Inflammatory macrophage (primary cell): ENCODE measurements at places on chromosomes 3 and 15.

GRCh38 chr15:78216276-78217104, 17.9 kb downstream of the ACSBG1 start:
- no peak for DNase-seq

- no peak for DNase-seq
These were observed 870.5 kb downstream of the PDCD6IP start for GRCh38 chr3:34668915-34669314.

DNA sequence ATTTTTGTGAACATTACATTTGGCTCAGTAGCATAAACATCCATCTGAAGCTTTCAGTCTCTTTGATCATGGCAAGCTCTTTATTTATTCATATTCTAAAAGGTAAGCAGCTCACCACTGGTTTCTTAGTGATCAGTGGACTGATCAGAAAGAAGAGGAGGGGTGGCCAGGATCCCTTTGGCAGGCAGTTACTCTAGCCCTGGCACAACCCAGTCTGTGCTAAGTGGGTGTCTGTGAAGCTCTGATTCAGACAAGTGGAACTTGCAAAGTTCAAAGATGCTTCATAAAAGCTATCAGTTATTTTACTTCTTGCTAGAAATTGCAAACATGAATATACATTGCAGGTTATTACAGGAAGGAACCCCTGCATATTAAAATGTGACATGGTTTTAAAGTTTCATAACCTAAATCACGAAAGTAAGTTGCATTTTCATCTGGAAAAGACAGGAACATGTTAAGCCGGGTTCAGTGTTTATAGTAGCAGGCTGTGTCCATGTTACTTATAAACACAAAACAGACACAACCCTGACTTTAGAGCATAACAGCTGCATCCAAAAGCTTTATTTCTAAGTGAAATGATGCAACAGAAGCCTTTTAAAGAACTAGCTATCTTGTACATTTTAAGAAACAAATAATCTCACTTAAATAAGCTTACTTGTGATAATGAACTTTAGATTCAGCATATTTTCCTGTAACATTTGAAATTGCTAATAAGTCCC, 785.3 kb downstream of the MCTP2 start:
- DNase-seq = no peak

DNA sequence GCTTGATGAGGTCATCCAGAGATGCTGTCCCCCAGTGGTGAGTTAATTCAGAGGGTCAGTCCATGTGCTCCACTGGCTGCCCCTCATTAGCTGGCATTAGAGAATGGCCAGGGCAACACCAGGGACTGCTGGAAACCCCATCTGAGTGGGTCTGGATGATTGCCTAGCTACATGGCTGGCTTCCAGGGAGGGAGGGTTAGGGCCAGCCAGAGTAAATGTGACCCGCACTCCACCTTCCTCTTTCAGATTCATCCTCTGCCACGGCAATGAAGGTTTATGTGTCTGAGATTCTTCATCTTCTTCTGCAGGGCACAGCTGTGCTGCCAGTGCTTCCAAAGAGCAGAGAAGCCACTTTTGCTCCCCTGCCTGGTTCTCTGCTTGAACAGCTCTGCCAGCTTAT, 391.9 kb downstream of the OCA2 start:
- no peak for DNase-seq

DNA sequence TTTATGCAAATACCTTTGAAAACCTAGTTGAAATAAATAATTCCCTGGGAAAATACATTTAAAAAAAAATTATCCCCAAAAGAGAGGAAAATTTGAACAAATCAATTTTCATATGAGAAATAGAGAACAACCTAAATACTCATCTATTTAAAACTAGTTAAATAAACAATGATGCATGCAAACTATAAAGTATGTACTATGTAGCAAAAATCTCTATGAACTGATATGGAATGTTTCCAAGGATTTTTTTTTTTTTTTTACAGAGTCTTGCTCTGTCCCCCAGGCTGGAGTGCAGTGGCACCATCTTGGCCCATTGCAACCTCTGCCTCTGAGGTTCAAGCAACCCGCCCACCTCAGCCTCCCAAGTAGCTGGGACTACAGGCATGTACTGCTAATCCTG, 27.2 kb upstream of the B3GALNT1 start:
- no peak for DNase-seq

- DNase-seq = no peak
These were observed 286.0 kb downstream of the OCA2 start for GRCh38 chr15:27813139-27813538.

DNA sequence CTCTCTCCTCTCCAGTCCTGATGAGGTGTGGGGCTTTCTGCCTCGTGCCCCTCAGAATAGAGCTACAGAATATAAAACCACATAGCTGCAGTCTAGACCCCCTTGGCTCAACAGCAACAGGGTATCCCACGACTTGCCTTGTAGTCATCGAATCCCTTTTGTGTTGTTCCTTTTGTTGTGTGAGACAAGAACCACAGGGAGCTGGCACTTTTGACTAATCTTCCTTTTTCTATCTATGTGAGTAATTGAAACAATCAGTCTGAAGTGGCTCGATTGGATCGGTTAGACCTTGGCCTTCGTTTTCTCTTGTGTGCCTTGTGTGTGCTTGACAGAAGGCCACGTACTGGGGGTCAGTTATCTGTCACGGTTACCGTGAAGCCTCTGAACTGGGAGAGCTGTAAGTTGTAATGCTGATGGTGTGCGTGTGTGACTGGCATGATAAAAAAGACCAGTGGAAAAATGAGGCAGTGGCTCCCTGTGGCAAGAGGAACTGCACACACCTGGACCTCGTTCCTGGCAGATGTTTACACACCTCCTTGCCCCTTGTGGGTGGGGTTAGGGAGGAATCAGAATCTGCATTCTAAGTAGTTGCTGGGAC, 23.2 kb upstream of the IQCF6 start:
- DNase-seq = no peak

- DNase-seq = no peak
These were observed 66.0 kb downstream of the RBMS3 start for GRCh38 chr3:29346828-29347227.

DNA sequence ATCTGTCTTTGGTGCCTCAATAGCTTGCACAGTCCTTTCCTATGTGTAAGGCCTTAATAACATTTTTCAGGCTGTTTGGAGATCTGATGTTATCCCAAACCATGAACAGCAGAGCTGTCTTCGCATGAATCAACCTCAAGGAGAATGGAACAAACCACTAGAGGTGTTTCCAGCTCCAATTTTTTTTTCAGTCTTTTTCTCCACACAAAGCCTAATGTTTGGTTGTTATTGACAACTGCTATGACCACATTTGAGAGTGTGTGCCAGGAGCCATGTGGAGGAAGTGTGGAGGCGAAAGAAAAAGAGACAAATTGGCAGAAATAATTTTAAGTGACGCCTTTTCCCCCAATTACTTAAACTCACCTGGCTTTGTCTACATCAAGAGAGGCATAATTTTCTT, 38.7 kb downstream of the RTP4 start:
- no peak for DNase-seq

- no peak for DNase-seq
These were observed 507.6 kb upstream of the ADAMTS9 start for GRCh38 chr3:65195211-65196006.

DNA sequence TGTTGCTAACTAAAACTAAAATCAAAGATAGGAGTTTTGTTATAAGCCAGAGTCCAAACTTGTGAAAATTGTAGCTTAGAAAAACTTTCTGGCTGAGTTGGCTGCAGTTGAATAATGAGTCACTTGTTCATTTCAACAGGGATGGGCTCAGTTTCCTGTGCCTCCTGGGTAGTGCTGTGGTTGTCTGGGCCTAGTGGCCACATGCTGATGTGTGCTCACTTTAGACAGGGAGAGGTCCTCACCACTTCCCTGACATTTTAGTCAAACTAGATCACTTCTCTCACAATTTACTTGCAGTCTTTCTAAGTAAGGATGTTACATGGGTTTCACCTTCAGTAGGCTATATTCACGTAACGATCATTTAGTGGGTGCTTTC, 6.3 kb upstream of the UBE2Q2 start:
- peak; percentile 78 for DNase-seq

DNA sequence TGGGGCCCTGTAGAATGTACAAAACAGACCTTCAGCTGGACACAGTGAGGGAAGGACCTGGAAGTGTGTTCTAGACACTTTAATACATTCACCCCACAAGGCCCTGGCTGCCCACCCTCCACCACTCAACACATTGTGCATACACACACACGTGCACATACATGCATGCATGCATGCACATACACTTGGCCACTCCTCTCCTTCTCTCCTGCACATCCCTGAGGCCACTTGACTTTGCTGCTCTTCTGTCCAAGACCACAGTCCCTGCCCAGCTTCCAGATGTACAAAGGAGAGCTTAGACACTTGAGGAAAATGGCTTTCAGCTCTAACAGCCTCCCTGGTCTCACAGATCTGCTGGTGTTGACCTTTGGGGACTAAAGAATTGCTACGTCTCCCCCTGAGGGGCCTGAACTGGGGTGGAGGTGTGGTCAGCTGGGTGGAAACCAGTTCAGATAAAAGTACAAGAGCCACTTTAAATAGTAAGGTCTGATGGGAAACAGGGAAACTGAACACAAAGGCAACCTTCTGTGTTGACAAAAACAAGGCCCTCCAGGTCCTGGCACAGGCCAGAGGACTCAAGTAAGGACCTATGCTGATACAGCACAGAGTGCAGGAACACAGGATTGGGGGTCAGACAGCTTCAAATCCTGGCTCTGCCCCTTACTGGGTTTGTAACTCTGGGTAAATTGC, 24.8 kb upstream of the NOX5 start:
- no peak for DNase-seq

GRCh38 chr3:16932877-16933276, 48.1 kb downstream of the PLCL2 start:
- DNase-seq = no peak

- DNase-seq = no peak
These were observed 99.2 kb upstream of the LRRN1 start for GRCh38 chr3:3699816-3700633.

DNA sequence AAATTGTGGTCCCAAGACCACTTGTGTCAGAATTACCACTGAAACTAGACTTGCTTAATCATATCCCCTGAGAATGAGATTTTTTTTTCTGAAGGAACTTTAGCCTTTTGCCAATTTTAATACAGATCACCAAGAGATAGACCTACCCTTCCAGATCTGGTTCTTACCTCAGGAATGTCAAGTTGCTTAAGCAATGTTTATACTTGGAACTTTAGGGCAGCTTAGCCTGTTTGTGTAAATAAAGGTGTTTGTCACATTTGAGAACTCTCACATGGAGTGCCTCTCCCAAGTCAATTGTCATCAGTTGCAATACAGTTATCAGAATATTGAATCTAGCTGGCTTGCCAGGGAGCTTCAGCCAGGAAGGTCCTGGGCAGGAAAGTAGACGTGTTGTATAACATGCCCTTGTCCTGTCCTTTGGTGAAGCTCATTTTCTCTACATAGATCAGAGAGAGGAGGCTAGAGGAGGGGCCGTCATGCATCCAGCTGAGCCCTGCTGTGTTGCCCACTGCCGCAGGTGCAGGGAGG, 3.9 kb downstream of the GPD1L start:
- DNase-seq = no peak

GRCh38 chr3:84440291-84440690, 518.5 kb upstream of the CADM2 start:
- no peak for DNase-seq

- DNase-seq = peak; percentile 14
These were observed 71.2 kb upstream of the SOX14 start for GRCh38 chr3:137692803-137693431.

- no peak for DNase-seq
These were observed 14.4 kb downstream of the RTP1 start for GRCh38 chr3:187211532-187212195.

DNA sequence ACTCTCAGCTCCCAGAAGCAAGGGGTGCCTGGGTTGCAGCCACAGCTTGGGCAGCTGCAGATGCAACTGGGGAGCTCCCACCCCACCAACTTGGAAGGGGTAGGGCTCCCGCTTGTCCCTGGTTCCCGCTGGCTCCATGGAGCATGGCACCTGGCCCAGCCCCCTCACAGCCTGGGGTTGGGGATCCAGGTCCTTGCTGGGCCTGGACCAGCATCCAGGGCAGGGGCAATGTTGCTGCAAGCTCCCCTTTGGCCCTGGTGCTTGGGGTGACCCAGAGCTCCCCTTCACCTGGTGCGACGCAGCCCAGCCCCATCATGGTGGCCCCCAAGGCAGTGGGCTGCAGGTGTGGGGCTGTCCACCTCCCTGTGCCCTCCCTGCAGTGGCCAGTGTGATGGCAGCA, 99.6 kb upstream of the FRMD4B start:
- no peak for DNase-seq

DNA sequence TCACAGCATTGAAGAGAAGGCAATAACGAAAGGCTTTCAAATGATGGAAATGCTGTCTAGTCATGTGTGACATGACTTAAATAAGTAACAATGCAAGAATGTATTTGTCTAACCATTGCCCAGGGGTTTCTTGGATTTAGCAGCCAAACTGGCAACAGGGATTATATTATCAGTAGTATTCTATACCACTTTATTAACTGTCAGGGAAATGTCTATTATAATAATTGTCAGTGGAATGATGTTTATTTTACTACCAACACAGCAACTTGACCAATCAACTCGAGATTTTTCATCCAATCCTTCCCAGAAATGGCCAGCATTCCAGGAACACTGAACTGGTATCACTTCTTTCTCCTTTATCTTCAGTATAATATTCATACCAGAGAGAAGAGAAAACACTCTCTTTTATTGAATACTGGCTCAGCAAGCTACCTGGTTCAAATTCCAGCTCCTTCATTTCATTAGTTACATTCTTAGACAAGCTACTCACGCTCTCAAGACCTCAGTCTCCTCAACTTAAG, 66.2 kb downstream of the FOXP1 start:
- no peak for DNase-seq

GRCh38 chr3:17040990-17041377, 156.2 kb downstream of the PLCL2 start:
- DNase-seq = no peak

- DNase-seq = no peak
These were observed 20.8 kb downstream of the ATP13A3 start for GRCh38 chr3:194465920-194466570.

DNA sequence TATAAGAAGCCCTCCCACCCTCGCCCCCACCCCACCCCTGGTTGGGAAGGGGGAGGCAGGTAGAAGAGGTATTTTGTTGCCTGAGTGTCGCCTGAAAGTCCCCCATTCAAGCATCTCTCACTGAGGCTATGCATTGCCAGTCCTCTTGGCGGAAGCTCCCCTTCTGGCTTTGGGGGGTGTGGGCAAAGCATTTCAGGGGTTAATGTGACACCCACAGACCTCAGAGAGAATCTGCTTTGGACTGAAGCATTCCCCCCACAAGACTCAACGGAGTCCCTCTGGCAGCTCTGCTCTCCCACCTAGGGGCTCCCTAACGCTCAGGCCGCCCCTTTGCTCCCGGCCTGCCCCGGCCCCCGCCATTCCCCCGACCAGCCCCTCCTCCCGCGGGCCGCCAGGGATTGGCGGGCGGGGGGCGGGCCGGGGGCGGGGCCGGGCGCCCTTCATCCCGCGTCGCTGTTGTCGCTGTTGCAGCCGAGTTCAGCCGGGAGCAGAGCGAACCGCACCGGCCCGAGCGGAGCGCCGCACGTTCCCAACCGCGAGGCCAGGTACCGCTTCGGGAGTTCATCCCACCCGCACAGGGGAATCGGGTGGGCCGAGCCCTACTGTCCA, at the start of gene SLC38A3:
TSS of gene SLC38A3 (plus strand) at position 468 of the 609 bp plus-strand sequence. CDS start 8,929 bp downstream, outside the sequence.
- no peak for DNase-seq

- no peak for DNase-seq
These were observed 37.4 kb upstream of the ITGA11 start for GRCh38 chr15:68469162-68470048.
